BJ (cell line): ENCODE measurements at places on chromosomes 11 and 22.

DNA sequence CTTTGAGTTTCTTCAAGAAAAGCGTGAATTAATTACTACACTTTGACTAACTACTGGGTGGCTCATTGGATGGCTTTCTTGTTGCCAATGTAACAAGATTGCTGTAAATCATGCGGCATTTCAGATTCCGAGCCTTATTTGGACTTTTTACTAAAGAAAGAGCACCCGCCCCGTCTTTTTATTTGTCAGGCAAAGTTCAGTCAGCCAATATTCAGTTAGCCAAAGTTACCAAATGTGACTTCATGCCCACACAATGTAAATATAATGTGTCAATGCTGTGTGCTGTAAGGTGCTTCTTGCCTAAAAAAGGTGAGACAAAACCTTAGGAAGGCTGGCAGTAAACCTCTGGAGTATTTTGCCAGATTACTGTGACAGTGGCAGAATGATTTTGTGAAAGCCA is 14.8 kb downstream of the FLI1 start:
- DNase-seq, result no peak

DNA sequence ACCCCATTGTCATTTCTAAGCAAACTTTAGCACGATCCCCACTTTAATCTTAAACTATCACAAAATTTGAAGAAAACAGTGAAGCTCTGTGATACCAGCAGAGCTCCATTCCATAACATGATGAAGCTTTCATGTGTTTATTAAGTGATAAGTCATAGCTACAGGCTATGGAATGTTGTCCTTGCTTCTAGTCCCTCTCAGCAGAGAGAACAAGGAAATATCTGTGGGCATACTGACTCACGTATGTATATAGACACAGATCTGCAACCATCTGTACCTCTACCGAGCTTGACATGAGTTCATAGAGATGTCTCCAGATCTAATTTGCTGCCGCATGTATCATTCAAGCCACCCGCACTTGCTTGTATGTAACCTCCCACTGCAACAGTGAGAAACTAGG is 588.9 kb downstream of the ETS1 start:
- DNase-seq, result no peak

- DNase-seq, result no peak
These were observed 20.5 kb upstream of the APOL5 start for GRCh38 chr22:35697142-35697541.

DNA sequence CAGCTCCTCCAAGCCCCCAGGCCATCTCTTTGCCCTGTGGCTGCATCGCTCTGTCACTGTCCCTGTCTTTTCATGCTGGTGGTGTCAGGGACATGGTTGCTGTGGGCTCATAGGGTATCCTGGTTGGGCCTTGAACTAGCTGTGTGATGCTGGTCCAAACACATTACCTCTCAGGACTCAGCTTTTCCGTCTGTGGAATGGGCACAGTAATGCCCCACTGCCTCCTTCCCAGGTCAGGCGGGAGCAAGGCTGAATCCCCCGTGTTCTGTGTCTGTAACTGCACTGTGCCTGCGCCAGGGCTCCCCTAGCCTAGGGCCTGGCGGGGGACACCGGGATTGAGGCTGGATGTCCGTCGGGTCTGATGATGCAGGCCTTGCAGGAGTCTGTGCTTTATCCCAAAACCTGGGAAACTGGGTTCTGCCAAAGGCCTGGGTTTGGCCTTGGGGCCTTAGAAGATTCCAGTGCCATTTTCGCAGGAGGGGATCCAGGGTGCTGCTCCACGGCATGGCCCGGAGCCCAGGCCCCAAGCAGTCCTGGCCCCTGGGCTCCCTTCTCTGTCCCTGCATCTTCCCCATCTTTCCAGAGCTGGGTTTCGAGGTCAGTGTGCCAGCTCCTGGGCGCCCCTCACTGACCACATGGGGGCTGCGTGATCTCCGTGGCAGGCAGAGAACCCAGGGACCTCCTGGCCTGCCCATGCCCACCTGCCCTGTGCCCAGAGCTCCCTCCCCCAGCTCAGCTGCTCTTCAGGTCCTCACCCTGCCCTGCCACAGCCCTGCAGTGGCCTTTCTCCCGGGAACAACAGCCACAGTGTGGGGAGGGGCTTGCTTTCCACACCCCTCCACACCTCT is 32.7 kb upstream of the CELSR1 start:
- DNase-seq, result no peak

DNA sequence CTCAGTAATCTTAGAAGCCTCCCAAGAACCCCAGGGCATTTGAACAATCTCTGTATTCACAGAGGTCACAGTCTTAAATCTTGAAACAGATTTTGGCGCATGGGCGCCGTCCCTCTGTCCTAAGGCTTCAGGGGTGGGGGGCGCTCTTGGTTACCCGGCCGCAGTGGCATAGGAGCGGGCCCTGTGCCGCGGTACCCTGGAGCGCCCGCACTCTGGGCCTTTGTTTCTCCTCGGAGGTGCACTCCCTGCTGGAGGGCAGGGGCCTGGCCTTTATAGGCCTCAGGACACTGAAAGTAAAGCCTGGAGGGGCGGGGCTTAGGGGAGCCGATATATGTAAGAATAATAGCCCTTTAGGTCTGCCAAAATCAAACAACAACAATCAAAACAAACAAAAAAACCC is 197.3 kb upstream of the FOLH1 start:
- no peak for DNase-seq

GRCh38 chr11:58788355-58789023 is 56.0 kb downstream of the GLYATL2 start:
- DNase-seq, result no peak

DNA sequence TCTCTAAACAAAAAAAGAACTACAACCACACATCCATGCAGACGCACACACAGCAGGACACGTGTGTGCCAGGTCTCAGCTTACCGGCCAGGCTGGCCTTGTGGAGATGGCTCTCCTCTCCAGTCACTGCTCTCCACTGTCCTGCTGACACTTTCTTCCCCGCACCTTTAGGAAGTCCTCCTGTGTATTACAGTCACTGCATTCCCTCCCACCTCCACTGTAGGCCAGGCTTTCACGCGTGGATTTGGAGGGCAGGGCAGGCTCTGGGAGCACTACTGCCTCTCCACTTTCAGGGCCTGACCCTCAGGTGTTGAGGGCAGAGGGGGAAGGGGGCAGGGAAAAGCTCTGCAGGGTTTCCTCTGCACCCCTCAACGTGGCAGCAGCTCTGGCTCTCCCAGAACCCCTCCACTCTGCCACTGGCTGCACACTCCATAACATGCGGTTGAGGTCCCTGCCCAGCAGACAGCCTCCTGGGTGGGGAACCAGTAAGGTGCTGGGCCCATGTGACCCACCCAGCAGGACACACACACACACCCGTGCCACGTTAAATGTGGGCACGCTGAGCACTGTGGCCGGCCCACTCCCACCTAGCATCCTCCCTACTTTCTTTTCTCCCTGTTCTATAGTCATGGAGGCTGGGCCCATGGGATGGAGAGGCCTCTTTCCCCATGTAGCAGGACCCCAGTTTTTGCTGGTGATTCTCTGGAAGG is 107.0 kb upstream of the PITPNB start:
- no peak for DNase-seq

DNA sequence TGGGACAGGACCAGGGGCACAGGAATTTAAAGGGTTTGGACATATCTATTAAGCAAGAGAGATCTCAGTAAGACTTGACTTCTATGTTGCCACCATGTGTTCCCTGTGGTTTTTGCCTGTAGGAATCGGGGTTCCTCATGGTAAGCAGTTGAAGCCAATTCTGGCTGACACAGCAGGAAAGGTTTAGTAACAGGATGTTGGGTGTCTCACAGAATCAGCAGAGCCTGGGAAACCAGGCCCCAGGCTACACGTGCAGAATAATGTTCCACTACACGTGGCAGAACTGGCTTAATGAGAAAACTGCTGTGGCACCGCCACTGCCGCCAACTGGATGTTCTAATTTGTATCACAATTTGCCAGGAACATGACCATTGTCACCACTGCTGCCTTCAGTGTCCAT is 264.6 kb upstream of the PLET1 start:
- no peak for DNase-seq

DNA sequence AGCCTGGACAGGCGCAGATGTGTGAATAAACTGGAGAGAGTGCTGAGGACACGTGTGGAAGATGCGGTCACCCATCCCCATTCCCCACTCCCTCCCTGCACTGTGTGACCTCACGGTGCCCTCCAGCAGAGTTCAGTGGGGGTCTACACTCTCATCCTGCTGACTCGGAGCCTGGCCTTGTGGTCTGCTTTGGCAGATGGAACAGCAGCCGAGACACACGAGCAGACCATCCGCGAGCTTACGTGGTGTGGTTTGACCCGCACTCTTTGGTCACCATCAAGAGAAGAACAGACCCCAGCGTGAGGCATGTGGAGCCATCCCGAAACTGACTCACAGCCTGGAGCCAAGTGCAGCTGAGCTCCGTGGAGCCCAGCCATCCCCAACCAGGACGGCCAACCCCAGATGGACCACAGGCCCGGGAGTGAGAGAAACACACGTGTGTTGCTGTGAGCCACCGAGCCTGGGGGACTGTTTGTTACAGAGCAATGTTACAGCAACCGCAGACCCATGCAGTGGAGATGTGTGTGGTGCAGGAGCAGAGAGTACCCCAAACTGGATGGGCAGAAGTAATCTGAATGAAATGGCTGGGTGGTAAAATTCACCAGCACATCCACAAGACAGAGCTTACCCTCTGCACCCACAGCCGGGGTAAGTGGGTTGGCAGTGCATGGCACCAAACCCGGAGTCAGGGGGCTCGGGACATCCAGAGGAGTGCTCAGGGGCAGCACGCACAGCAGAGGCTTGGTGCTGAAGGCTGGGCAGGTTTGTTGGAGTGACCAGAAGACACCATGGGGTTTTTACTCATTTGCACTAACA is 90.7 kb downstream of the RTL6 start:
- DNase-seq, result no peak

DNA sequence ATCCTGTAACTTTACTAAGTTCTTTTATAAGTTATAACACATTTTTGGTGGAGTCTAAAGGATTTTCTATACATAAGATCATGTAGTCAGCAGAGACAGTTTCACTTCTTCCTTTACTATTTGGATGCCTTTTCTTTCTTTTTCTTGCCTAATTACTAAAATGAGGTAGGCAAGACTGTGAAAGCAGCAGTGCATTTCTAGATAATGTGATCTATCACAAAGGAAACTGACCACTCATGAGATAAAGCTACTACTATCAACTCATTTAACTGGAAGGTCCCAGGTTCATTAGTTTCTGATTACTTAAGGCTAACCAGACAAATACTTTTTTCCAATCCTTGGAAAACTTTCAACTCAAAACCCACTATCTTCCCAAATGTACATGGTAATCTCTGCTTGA is 196.2 kb upstream of the E2F8 start:
- no peak for DNase-seq

DNA sequence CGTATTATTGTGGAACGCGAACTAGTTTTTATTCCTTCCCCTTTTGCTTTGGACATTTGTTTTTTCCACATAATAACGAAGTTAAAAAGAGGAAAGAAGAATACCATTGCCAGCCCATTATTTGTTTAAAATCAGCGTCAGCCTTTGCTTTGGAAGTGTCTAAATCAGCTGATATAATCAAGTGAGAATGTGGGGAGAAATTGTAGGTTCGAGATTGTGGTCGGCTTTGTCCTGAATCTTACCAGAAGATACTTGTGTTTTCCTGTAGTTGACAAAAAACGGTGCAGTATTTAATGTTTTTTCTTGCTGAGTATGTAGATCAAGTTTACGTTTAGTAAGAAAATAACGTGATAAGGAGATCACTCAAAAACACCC is 935 bp downstream of the ZNF143 start:
- no peak for DNase-seq

DNA sequence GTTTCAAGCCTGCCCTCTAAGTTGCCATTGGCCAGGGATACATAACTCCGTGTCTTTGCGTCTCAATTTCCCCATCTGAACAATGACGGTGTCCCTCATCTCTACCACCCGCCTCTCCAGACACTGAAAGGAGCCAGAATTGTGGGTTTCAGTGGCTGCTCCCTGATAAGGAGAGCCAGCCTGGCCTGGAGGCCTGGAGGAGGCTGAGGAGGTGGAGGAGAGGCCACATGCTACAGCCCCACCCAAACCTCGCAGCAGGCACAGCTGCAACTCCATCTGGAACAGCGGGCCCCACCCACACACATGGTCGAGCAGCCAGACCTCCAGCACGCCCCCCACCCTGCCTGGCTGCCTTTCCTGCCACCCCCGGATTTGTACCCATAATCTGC is 34.4 kb upstream of the CD82 start:
- DNase-seq, result no peak

DNA sequence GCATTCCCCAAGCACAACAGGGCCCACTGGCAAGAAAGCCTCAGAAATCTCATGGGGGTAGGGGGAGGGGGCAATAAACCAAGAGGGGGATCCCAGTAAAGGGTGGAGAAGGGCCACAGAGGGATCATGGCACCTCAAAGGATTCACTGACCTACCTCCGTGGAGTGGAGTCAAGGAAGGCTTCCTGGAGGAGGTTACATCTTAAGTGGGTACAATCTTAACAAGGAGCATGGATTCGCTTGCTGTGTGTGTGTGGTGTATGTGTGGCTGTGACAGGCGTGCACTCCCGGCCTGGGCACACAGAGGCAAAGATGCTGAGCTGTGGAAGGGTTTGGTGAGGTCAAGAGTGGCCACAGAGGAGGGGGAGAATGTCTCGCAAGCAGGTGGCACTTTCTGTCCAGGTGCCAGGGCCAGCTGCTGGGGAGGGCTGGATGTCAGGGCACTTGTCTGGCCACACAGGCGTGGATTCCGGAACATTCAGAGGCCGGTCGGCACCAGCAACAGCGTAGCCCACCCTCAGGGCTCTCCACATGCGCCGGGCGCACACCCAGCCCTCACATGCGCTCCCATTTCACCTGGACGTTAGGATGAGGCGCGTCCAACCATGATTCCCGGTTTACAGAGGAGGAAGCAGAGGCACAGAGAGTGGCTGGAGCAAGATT is 43.3 kb downstream of the WNT7B start:
- DNase-seq, result no peak

- DNase-seq, result peak; percentile 68
These were observed 121.5 kb downstream of the CCDC34 start for GRCh38 chr11:27241311-27242122.

DNA sequence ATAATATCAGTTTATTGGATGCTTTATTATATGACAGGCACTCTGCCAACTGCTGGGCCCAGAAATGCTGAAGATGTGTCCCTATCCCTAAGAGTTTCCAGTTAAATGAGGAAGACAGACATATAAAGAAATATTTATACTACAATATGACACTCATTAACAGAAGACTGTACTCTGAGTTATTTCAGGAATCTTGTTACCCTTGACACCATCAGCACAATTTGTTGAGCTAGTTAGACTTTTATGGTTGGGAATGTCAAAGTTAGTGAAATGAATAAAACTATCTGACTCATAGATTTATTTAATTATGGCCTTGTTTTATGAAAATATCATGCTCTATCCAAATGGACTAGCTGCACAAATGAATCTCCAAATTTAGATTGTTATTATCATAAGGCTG is 25.6 kb upstream of the MSANTD4 start:
- DNase-seq, result no peak

- no peak for DNase-seq
These were observed 258.9 kb downstream of the BRD1 start for GRCh38 chr22:49568751-49569285.

DNA sequence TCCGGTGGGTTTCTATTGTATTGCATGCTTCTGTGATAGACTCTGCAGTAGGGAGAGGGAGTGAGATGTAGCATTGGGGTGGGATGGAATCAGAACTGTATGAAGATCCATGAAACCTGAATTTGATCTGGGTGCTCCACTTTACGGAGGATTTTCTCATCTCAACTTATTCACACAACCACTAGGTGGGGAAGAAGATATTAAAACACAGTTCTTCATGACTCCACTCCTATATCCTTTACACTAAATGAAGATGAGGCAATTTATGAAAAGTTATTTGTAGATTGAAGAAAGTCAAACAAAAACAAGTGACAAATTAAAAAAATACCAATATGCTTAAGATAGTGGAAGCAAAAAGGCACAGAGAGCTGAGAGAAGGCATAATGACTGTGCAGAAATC is 92.6 kb upstream of the PDGFD start:
- no peak for DNase-seq
